ENCODE measurements at places on chromosomes 11 and 22. TPM values are rescaled to one million over a fixed set of nuclear protein-coding genes. Genes with fewer than 3 reads are reported as not detected.

Gene E2F8
- 5.8 TPM for total RNA-seq

Gene BIK
- 1.5 TPM for total RNA-seq

Gene RIMBP3C
- total RNA-seq = 0.18 TPM

Gene KREMEN1
- total RNA-seq = 2.9 TPM

Gene CDCA5
- total RNA-seq = 72.8 TPM

Gene PHOX2A
- not detected for total RNA-seq

Gene OPCML
- total RNA-seq = not detected
